ENCODE measurements at places on chromosomes 16 and 17.
A peak's percentile ranks its signal among the peaks of the same experiment; 100 is the strongest.

GRCh38 chr17:3882276-3882675 is 10.6 kb downstream of the CAMKK1 start:
- DNase-seq: no peak

- DNase-seq: no peak
Measured at GRCh38 chr16:87780385-87780989, 14.7 kb upstream of the KLHDC4 start.

DNA sequence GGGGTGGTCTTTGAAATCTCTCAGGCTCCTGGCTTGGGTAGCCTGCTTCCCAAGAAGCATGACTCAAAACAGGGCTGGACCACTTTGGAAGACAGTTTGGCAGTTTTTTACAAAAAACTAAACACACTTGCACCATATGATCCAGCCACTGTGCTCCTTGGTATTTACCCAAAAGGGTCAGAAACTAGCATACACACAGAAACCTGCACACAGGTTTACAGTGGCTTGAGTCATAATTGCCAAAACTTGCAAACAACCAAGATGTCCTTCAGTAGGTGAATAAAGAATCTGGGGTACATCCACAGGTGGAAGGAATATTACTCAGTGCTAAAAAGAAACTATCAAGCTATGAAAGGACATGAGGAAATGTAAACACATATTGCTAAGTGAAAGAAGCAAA is 323.2 kb upstream of the CDH5 start:
- no peak for DNase-seq

GRCh38 chr16:4115209-4115948 is 863 bp downstream of the ADCY9 start:
- DNase-seq: peak; percentile 29

DNA sequence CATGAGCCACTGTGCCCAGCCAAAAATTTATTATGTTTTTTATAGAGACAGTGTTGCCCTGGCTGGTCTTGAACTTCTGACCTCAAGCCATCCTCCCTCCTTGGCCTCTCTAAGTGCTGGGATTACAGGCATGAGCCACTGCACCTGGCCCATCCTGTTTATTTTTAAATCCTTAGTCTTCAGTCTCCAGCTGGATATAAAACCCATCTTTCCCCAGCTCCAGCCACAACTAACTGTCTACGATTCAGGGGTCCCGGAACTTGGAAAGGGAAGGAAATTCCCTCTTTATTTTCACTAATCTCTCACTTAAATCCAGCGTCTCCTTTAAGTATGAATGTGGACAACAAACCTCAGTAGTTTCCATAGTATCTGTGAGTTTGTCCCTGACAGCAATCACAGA is 62.2 kb downstream of the IQCK start:
- no peak for DNase-seq

GRCh38 chr17:76685846-76686245 is 24.9 kb downstream of the MXRA7 start:
- no peak for DNase-seq

DNA sequence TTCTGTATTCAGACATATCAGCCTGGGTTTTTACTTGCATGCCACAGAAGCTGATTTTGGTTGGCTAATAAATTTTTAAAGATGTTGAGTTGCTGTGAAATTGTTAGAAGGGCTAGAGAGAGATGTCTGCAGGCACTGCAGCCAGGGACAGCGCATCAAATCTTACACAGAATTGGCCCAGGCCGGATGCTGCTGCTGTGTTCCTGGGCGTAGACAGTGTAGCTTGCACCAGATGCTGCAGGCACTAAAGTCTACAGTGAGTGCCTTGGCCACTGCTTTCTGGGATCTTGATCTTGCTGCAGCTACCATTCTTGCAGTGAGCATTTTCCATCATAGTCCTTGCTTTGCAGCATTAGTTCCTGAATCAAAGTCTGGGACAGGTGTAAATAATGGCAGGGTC is 169.9 kb downstream of the SPECC1 start:
- no peak for DNase-seq

DNA sequence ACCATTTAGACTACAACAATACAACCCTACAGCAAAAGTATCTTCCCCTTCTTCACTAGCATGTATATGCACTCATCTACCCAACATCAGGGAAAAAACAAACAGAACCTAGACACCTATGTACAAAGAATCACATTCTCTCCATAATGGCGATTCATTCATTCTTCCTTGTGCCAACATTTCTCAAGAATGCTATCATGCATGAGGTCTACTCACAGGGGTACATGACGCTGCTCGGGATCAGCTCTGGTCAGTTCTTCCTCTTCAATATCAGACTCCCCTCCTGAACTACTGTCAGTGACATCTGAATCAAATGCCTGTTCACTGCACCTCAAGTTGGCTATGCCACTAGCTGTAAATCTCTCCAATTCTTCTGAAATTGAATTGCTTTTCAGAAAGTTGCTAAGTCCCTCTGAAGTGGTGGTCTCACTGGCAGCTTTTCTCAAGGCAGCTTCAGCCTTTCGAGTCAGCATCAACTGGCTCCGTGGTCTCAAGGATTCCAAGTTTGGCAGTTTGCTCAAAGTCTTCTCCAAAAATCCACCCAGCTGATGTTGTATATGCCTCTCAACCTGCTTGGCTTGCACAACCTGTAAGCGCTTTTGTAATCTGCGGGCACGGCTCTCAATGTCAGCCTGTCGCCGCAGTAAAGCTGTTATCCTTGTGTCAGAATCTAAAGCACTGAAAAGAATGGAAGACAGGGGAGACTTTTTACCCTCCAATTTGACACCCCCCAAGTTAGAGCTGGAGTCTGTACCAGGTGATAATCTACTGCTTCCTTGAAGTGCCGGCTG is 22.4 kb downstream of the KANSL1 start:
- DNase-seq: no peak

DNA sequence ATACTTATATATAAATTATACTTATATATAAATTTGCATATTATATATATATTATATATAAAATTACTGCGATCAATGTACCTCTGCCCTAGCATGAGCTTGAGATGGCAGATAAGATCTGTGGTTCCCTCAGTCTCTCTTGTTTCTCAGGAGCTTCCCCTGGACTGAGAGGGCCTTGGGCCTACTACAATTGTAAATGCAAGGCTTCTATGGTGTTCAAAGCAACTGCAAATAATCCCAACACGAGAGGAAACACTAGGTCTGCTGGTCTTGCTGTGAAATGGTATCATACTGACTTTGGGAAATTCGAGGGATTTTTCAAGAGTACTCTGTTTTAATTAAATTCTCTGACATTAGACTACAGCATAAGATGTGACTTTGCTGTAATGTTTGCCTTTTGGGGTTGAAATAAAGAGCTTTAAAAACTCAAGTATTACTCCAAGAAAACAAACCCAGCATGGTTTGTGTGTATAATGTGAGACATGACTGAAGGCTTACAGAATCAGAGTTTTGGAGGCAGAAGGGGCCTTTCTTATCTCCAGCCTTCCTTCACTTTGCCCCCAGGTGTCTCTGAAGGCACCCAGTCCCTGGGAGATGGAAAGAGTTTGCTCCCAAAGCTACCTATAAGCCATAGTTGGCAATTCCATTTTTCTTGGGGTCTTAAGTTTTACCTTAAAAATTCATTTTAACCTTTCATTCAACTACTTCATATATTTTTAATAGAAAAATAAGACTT is 24.2 kb downstream of the ACSM1 start:
- DNase-seq: no peak

- DNase-seq: no peak
Measured at GRCh38 chr16:19288872-19289799, 3.6 kb downstream of the CLEC19A start.

GRCh38 chr16:88892065-88892464 is 25.6 kb upstream of the PABPN1L start:
- no peak for DNase-seq

GRCh38 chr16:57299009-57299718 is 14.7 kb upstream of the PLLP start:
- DNase-seq: no peak

- DNase-seq: peak; percentile 22
Measured at GRCh38 chr16:11263737-11264136, 5.4 kb downstream of the TNP2 start.

DNA sequence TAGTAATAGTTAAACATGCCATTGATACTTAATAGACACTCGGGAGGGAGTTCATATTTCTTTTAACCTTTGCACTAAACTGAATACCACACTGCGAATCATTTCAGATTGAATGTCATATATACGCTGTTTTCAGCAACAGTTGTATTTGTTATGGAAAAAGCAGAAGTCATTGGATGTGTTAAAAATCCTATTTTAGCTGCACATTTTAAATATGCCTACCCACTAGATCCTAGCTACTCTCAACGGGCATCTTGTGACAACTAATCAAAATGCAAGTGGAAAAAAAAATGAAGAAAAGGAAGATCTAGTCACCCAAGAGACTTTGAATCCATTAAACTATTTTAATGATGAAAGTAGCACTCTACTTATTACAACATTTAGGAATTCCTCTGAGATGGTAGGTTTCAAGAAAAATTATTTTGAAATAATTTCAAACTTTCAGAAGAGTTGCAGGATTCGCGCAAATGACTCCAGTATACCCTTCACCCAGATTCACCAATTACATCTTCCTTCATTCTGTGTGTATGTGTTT is 51.4 kb upstream of the MNT start:
- DNase-seq: no peak

DNA sequence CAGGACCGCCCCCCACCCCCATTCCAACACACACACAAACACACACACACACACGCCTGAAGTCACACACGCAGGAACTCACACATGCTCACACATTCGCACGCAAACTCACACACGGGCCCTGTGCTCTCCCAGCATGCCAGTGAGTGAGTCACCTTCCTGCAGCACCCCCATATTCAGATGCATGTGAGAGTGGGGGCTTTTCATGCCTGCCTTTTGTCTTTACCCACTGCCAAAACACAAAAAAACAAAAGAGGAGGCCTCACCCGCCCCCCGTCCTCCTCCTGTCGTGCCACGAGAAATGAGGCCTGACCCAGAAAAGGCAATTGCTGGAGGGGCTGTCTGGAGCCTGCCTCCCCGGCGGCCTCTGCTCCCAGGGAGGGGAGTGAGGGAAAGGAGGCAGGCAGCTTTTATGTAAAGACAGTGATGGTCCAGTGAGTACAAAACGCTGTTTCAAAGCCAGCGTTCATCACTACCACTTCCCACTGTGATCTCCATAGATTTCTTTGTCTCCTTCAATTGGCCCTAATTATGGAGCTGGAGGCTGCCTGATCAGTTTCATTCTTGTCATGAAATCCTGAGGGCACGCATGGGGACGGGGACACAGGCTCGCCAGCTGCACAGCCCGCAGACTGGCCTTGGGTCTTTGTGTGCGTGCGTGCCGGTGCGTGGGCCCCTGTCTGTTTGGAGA is 29.5 kb upstream of the GSE1 start:
- DNase-seq: no peak

- DNase-seq: no peak
Measured at GRCh38 chr17:78497115-78497540, 80.1 kb downstream of the DNAH17 start.

- DNase-seq: no peak
Measured at GRCh38 chr16:87939562-87940423, 3.5 kb upstream of the CA5A start.

- no peak for DNase-seq
Measured at GRCh38 chr17:33981711-33982601, 273.1 kb upstream of the CCL2 start.

DNA sequence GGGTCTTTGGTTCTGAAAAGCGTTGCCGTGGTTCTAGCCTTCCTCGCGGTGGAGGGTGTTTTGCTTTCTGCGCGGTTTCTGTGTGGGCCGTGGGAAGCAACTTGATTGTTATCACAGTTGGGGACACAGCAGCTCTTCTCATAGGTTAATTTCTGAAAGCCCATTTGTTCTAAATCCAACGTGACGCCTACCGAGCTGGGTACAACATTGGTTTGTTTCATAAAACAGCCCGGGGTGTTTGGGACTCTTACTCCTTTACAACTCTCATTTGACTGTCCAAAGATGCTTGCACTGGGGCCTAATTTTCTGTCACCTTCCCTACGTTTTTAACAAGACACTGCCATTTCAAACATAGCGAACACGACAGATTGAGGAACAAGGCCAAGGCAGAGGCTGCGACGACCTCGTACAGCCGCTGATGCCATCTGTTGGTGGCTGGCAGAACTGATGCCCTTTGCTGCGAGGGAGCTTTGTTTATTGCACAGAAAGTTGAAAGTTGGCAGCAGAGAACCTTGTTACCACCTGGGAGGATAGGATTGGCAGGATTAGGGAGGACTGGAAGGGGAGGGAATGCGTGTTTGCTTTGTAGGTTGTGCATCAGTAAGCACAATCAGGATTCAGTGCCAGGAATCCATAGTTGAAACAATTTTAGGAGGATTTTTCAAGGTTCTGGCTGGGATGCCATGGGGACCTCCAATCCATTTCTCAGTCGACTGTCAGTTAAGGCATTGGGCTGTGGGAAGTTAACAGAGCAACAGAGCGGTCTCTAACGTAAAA is 98.3 kb downstream of the PITPNC1 start:
- peak; percentile 77 for DNase-seq

GRCh38 chr17:43719578-43719977 is 39.0 kb downstream of the SOST start:
- DNase-seq: no peak

GRCh38 chr16:49477250-49477895 is 103.8 kb downstream of the C16orf78 start:
- DNase-seq: no peak

DNA sequence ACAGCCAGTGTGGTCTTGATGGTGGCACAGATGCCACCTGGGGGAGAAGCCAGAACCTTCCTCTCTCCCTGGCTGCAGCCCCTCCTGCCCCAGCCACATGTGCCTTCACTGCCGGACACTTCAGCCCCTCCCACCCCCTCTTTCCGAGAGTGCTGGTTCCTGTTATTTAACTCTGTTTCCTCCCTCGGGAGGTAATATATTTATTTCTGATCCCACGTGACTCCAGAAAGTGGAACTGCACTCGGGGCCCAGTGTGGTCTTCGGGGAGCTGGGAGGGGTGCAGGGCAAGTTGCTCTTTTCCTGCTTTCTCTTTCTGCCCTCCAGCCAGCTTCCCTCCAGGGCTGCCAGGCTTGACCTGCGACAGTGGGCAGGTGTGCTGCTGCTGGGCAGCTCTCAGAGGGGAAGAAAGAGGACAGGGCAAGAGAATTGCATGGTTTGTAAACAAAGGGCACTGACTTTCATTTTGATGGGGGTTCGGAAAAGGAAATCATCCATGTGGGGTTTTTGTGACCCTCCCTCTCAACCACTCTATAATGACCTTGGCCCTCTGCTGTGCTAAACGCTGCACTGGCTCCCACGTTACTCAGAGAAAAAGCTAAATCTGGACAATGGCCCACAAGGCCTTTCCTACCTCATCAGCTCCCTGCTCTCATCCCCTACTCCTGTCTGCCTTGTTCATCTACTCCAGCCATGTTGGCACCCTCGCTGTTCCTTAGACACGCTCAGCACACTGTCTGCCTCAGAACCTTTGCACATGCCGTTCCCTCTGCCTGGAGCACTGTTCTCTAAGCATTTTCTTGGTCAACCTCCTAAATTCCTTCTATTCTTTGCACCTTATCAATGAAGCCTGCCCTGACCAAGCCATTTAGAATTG is 8.2 kb upstream of the CIITA start:
- DNase-seq: no peak
